ENCODE measurements at places on chromosomes 13 and 19. TPM values are rescaled to one million over a fixed set of nuclear protein-coding genes. Genes with fewer than 3 reads are reported as not detected.

The DCT gene
- not detected for total RNA-seq

DNA sequence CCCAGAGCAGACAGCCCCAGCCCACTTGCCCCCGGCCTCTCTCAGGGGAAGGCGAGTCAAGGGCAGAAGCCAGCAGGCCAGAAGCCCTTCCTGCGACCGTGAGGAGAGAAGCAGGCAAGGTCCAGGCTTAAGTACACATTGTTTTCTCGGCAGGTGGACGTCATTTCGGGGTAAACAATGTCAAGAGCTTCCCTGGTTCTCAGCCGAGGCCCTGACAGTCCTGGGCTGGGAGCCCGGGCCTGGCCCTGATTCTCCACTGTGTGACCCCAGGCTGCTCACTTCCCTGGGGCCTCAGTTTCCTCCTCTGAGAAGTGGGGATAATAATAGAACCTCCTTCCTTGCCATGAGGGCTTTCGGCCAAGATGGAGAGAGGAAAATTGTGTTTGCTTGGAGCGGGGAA lies 19.4 kb downstream of the PLVAP start:
- no peak for DNase-seq

The ZNF558 gene
- 23.9 TPM for total RNA-seq

The HCN2 gene
- 0.41 TPM for total RNA-seq

The TEX29 gene
- total RNA-seq: 0.57 TPM

The ZNF723 gene
- total RNA-seq: not detected

Data from activated naive CD4-positive, alpha-beta T cell treated with anti-CD3 and anti-CD28 coated beads for 36 hours (primary cell).